Stimulated activated CD4-positive, alpha-beta T cell treated with anti-CD3 and anti-CD28 coated beads, Interleukin-2, amount 100 ng/mL, for 24 hours (primary cell): ENCODE measurements at places on chromosomes 3 and 15.

DNA sequence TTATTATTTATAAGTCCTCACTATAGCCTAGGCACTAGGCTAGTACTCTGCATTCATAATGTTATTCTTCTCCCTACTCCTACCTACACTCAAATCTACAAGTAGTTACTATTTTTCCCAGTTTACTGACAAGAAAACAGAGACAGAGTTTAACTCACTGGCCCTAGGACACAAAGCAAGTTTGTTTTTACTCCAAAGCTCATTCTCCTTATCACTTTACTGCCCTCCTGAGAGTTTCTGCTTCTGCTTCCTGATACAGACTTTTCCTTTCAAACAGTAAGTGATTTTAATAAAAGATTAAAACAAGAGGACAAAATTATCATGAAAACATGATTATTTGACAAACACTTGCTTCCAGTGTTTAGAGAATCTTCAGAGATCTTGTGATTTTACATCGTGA lies 60.6 kb upstream of the CADPS start:
- no peak for DNase-seq

GRCh38 chr15:50051811-50052419 lies 67.1 kb downstream of the ATP8B4 start:
- DNase-seq: no peak

- no peak for DNase-seq
These were observed 220.0 kb downstream of the FAM43A start for GRCh38 chr3:194905696-194906095.

GRCh38 chr3:149957361-149958125 lies 13.2 kb downstream of the PFN2 start:
- no peak for DNase-seq

DNA sequence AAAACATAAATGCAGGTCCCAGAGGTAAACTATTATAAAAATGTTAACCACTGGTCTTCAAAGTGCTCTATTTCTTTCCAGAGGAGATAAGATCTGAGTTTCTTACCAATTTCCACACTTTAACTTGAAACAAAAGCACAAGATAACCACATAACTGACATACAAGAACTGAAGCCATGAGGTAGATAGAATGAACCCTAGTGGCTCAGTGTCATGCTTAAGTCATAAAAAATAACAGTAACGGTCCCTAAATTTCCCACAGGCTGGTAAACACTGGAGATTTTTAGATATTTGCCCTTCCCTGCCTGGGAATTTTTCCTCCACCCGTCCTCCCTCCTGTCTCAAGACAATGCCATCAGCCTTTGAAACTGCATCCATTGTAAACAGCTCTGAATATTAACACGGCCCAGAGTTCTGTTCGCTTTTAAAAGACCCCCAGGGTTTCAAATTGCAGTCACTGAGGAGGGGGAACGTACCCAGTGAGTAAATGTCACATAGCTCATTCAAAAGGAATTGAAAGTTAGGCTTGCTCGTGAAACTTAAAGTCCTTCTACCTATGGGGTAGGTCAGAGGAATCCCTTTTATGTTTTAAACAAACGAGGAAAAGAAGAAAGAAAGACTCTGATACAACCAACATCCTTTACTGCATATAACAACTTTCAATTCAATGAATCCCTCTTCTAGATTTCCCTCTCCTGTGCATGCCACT lies 5.7 kb downstream of the LRIG1 start:
- DNase-seq: no peak

DNA sequence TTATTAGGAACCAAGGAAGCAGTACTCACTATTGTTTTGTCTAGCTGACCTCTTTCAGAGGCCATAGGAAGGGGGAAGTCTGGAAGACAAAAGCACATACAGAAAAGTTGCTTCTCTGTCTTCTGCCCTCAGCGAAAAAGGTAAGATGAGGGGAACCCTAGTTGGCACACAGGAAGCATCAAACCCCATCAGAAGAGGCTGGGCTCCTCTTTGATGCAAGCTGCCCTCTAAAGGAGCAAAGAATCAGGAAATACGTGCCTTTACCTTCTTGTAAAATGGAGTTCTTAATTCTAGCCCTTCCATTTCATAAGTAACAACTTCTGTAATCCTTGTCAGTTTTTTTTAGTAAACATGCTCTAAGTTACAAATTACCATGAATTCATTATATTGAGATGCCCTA lies 12.5 kb downstream of the SPINK8 start:
- no peak for DNase-seq

DNA sequence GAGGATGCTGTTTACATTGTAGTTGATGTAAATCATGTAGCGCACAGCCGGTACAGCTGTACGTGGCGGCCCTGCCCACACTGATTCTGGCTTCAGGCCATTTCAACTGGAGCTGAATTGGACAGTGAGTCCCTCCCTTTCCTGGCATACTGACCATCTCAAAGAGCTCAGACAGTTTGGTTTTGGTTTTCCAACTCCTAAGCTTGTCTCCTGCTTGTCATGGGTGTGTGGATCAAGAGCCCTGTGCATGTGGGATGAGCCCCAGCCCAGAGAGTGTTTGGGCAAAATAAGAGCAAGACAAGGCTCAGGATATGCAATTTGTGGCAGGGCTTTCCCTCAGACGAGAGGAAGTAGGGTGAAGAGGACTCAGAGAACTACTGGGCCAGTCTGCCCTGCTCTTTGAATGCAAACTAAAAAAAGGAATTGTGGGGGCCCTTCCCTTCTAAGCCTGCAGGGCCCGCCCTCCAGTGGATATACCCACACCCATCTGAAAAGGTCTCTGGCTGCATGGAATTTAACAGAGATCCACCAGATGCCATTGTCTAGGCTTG lies 13.3 kb downstream of the ITGA11 start:
- no peak for DNase-seq

DNA sequence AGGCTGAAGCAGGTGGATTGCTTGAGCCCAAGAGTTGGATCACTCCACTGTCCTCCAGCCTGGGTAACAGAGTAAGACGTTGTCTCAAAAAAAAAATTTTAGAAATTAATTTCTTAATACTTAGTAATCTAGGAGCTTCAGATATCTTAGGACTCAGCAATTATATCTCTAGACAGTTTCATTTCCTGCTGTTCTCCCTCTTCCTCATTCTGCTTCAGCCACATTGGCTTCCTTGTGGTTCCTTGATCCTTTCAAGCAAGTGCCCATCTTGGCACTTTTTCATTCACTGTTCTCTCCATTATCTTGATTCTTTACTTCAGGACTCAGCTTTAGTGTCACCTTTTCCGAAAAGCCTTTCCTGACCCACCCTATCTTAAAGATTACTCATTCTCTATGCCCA lies 22.5 kb downstream of the TMEM202 start:
- DNase-seq: no peak
